HT1080 (cell line): ENCODE measurements at places on chromosomes 11 and 22. TPM values are rescaled to one million over a fixed set of nuclear protein-coding genes. Genes with fewer than 3 reads are reported as not detected.

CCDC87 gene
- 0.03 TPM in 1 of 2 replicates, not detected in the other for total RNA-seq

- DNase-seq: no peak
These were observed 24.0 kb downstream of the TCP11L1 start for GRCh38 chr11:33063326-33063881.

DNA sequence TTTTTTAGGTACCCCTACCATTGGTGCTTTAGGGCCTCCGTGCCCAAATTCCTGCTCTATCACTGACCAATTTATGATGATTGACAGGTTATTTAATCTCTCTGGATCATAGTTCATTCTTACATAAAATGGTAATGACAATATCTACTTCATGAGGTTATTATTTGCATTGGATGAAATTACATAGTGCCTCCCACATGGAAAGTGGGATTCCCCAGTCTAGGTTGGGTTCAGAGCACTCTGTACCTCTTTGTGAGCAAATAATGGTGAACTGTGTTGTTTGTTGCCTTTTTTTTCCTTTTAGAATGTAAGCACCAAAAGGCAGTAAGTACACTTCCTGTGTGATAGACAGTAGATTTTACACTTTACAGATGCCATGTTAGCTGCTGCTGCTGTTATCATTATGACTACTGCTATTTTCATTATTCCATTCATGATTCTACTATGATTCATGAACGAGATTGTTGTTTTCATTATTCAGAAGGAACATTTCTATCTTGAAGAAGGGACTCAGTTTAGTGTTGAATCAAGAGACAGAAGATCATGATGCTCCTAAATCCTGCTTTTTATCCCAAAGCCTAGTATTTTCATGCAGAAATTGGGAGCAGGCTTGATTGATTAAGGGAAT lies 100.8 kb downstream of the ALX4 start:
- no peak for DNase-seq

DNA sequence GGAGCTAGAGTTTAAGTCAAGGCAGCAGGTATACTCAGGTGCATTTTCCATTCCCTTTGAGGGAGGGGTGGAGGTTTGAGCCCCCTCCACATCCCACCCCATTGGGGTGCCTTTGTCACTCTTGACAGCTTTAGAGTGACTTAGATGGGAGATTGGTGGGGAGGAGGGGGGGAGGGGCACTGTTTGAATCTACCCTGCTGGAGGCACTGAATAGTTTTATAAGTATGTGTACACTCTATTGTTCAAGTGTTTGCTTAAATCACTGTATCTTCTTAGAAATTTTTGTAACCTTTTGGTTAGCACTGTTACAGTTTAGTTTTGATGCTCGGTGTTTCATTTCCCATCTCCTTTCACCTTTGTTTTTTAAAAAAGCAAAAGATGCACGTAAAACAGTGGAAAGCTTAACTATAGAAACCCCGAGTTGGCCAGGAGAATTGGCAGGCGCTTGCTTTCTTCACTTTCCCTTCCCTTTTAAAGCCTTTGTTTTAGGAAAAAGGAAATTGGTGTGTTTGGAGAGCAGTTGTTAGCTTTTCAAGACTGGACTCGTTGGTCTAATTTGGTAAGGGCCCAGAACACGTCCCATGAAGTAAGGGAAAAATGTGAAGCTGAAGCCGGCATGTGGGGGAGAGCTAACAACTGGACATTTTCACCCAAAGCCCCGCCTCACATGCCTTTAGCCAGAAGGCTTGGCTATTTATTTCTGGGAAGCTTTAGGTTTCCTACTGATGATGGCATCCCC lies 42.8 kb downstream of the TNRC6B start:
- DNase-seq: no peak
